ENCODE measurements at places on chromosomes 11 and 22. TPM values are rescaled to one million over a fixed set of nuclear protein-coding genes. Genes with fewer than 3 reads are reported as not detected.

OR6T1 gene
- not detected for total RNA-seq

- no peak overlapping the region for H3K27ac ChIP-seq
- DNase-seq: no peak
- no peaks in the 10 kb centered on the region for H3K27me3 ChIP-seq
Observed at GRCh38 chr22:36088292-36088691, 59.7 kb upstream of the RBFOX2 start.

GRCh38 chr11:17498058-17498457, 21.4 kb upstream of the ABCC8 start:
- H3K36me3 ChIP-seq: no peaks in the 10 kb centered on the region
- H3K4me3 ChIP-seq: no peak overlapping the region
- no peak overlapping the region for H3K27ac ChIP-seq
- no peaks in the 10 kb centered on the region for H3K27me3 ChIP-seq

- H3K27me3 ChIP-seq: no peaks in the 10 kb centered on the region
- peak; percentile 83 for DNase-seq
- H3K4me1 ChIP-seq: peaks cover 16% of the 10 kb centered on the region
- peaks cover 18% of the 10 kb centered on the region for H3K36me3 ChIP-seq
- H3K4me3 ChIP-seq: peak overlapping the region; percentile 74
Observed at GRCh38 chr22:30634471-30635233, 929 bp upstream of the SLC35E4 start.

- no peak overlapping the region for H3K27ac ChIP-seq
- no peaks in the 10 kb centered on the region for H3K4me1 ChIP-seq
- peaks cover 22% of the 10 kb centered on the region for H3K36me3 ChIP-seq
- no peak overlapping the region for H3K4me3 ChIP-seq
- no peaks in the 10 kb centered on the region for H3K27me3 ChIP-seq
Observed at GRCh38 chr22:21677606-21678443, 12.0 kb downstream of the PPIL2 start.

DNA sequence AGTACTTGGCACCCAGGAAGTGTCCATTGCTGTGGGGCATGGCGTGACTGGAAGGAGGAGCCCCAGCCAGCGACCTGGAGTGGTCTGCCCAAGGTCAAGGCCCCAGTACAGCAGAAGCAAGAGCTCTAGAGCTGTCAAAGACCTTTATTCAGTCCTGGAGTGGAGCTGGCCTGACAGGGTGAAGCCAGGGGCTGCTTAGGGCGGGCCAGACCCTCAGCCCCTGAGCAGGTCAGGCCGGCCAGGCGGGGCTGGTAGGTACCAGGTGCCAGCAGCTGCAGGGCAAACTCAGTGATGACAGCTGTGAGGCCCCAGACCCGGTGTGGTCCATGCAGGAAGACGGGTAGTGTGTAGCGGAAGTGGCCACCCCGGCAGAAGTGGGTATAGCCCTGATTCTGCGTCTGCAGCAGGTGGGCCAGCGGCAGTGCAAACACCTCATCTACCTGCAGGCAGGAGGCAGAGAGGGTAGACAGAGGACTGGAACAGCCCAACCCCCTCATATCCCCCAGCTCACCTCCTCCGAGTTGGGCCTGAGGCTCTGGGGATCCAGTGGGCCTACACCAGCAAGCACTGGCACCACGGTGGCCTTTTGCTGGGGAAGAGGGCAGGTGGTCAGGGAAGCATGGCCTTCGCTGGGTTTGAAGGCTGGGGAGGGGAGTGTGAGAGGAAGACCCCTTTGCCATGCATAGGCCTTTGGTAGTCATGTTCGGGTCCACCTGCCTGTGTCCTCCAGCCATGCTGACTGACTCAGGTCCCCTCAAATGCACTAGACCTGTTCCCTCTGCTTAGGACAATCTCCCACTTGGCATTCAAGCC, 1.7 kb downstream of the NUDT8 start:
- H3K27ac ChIP-seq: no peak overlapping the region
- peaks cover 6% of the 10 kb centered on the region for H3K4me1 ChIP-seq
- DNase-seq: no peak

- peaks cover 8% of the 10 kb centered on the region for H3K4me1 ChIP-seq
- H3K4me3 ChIP-seq: peak overlapping the region; percentile 81
- H3K27ac ChIP-seq: peak overlapping the region; percentile 56
- peak; percentile 65 for DNase-seq
Observed at GRCh38 chr22:41198027-41198580, 7.0 kb upstream of the L3MBTL2 start.

PRSS23 gene
- 4.0 TPM for total RNA-seq

DNA sequence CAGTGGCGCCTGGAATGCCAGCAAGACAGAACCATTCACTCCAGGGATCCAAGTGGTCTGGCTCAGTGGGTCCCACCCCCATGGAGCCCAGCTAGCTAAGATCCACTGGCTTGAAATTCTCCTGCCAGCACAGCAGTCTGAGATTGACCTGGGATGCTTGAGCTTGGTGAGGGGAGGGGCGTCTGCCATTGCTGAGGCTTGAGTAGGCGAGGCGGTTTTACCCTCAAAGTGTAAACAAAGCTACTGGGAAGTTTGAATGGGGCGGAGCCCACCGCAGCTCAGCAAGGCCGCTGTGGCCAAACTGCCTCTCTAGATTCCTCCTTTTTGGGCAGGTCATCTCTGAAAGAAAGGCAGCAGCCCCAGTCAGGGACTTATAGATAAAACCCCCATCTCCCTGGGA, 125.7 kb upstream of the DDI1 start:
- no peak overlapping the region for H3K27ac ChIP-seq
- no peak overlapping the region for H3K4me3 ChIP-seq
- peaks cover 2% of the 10 kb centered on the region for H3K36me3 ChIP-seq
- no peak for DNase-seq

POLDIP3 gene
- total RNA-seq: 71.7 TPM

GRCh38 chr11:102256251-102256650, 61.0 kb upstream of the BIRC3 start:
- H3K4me3 ChIP-seq: no peak overlapping the region
- H3K36me3 ChIP-seq: no peaks in the 10 kb centered on the region
- no peak overlapping the region for H3K27ac ChIP-seq
- no peaks in the 10 kb centered on the region for H3K27me3 ChIP-seq

All from activated naive CD8-positive, alpha-beta T cell treated with anti-CD3 and anti-CD28 coated beads for 36 hours (primary cell).